SIG-M5 (cell line): ENCODE measurements at places on chromosomes 5 and 9.

- no peak for DNase-seq
Measured at GRCh38 chr9:115404311-115404710, 286.4 kb upstream of the TNC start.

DNA sequence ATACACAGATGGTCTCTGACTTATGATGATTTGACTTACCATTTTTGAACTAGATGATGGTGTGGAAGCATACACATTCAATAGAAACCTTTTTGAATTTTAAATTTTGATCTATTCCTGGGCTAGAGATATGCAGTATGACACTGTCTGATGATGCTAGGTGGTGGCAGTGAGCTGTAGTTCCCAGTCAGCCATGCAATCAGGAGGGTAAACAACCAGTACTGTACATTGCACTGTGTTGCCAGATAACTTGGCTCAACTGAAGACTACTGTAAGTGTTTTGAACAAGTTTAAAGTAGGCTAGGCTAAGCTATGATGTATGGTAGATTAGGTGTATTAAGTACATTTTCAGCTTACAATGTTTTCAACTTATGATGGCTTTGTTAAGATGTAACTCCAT lies 859.1 kb upstream of the ARRDC3 start:
- DNase-seq, result no peak

DNA sequence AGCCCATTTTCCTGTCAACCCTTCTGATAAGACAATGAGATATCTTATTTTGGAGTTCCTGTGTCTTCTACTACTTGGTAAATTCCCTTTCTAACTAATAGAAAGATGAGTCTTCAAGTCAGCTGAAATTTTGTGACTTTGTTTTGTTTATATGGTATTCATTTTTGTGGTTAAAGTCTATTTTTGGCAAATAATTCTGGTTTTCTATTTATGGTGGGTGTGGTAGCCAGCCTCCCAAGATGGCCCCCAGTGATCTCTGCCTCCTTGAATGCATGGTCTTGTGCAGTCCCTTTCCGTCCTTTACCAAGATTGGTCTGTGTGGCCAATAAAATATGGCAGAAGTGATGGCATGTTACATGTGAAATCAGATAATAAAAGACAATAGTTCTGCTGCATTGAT lies 91.5 kb downstream of the NR3C1 start:
- DNase-seq, result no peak

DNA sequence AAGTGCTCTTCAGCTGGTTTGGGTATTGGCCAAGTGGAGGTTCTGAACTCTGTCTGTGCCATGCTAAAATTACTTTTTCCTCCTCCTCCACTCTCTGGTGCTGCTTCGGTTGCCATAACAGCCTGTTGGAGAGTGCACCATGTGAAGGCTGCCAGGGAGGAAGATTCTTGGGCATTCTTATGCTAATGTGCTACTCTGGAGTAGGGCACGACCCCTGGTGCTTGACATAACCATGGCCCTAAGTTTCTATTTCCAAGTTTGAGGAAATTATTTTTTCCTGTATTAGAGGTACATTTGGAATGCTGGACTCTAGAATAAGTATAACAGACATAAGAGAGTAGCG lies 111.6 kb downstream of the ARHGAP26 start:
- DNase-seq, result no peak

DNA sequence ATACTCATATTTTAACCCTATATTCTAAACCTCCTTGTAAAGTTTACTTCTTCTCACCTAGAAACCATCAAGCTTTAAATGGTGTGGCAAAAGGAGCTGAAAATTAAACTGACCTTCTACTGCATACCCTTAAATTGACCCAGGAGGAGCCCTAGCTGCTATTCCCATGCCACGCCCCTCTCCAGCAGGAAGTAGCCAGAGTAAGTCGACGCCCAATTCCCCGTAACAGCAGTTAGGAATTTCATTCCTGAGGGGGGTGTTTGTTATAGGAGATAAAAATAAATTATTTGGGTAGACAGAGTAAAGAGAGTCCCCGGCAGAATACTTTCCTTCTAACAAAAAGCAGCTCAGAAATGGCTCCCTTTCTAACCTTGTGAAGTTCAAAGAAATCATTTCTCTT lies 111.8 kb upstream of the FAM174A start:
- no peak for DNase-seq

GRCh38 chr5:176880366-176881020 lies 18.7 kb downstream of the HK3 start:
- no peak for DNase-seq

GRCh38 chr5:106875591-106876297 lies 795.0 kb downstream of the EFNA5 start:
- no peak for DNase-seq

DNA sequence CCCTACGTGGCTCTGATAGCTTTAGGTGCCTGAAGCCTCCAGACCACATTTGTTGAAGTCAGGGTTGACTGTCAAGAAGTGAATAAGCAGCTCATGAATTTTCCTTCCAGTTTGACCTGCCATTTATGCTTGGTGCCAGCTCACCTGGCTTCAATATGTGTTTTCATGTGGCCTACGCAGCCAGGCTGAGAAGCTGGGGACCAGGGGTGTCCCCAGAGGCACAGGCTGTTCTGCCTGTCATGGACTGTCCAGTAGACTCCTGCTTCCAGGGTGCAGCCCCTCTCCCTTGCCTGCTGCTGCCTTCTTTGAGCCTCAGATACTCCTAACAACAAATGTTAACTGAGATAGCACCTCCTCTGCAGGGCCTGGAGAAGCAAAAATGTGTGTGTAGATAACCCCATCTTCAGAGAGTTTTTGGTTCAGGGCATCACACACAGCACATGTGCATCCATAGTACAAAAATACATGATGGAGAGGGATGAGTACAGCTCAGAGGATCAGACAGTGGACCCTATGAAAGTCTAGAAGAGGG lies 5.8 kb downstream of the TNFAIP8 start:
- DNase-seq, result no peak

GRCh38 chr5:177329883-177330282 lies 18.2 kb upstream of the MXD3 start:
- no peak for DNase-seq

- no peak for DNase-seq
Measured at GRCh38 chr9:130962418-130963316, 23.6 kb upstream of the FIBCD1 start.

DNA sequence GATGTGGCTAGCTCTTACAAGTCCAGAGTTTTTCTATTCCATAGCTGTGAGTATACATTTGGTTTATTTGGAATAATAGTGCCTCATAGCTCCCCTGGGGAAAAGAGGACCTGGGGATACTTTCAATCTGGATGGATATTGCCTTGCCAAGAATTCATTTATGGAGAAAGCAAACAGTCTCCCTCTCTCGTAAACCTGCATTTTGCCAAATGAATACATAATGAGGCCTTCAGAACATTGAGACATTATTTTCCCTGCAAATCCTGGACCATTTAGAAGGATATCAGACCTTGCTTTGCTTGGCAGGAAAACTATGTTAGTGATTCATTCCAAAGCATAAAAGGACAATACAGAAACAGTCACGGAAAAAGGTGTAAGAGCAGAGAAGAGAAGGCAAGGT lies 569.6 kb upstream of the BRINP1 start:
- no peak for DNase-seq

GRCh38 chr5:170484459-170484831 lies 19.4 kb upstream of the KCNIP1 start:
- DNase-seq, result no peak

- no peak for DNase-seq
Measured at GRCh38 chr9:111016426-111017045, 21.7 kb downstream of the LPAR1 start.

DNA sequence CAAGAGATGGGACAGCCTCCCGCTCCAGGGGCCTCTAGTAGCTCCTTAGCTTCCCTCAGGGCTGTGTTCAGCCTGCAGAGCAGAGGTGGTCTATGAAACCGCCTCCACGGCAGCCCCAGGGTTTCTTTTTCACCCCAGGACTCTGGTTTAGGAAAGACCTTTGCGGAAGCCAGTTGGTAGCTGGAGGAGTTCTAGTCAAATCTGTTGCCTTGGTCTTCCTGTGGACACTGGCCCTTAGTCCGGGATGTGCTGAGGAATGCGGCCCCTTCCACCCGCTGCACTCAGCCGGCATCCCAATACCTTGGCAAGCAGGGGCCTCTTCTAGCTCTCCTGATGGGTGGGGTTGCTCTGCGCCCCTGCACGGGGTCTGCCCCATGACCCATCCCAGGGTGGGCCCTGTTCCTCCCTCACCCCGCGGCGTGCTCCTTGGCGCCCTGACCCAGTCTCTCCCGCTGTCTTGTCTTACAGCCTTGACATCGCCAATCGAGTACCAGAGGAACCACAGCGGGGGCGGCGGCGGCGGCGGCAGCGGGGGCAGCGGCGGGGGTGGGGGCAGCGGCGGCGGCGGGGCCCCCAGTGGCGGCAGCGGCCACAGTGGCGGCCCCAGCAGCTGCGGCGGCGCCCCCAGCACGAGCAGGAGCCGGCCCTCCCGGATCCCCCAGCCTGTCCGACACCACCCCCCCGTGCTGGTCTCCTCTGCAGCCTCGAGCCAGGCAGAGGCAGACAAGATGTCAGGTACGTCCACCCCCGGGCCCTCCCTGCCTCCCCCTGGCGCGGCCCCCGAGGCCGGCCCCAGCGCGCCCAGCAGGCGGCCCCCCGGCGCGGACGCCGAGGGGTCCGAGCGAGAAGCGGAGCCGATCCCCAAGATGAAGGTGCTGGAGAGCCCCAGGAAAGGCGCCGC lies 94.3 kb upstream of the OTULINL start:
- no peak for DNase-seq

- no peak for DNase-seq
Measured at GRCh38 chr9:103661663-103662062, 432.4 kb upstream of the SMC2 start.

- no peak for DNase-seq
Measured at GRCh38 chr5:75051217-75051751, 1.1 kb downstream of the GCNT4 start.

DNA sequence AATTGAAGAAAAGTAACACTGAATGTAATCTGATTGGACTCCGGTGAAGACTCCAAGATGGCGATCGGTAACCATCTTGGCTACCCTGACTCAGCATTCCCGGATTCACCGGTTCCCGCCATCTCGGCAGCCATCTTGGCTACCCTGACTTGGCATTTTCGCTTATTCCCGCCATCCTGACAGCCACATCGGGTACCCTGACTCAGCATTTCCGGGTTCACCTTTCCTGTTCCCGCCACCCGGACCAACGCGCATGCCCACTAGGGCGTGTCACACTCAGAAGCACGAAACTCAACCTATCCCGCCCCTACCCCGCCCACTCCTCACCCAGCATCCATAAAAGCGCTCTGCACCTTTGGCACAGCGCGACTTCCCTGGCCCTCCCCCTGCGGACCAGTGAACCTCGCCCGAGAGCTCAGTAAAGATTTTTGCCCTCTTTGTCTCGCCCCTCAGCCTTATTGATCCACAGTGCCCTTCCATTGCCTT lies 17.2 kb downstream of the SPTLC1 start:
- no peak for DNase-seq

DNA sequence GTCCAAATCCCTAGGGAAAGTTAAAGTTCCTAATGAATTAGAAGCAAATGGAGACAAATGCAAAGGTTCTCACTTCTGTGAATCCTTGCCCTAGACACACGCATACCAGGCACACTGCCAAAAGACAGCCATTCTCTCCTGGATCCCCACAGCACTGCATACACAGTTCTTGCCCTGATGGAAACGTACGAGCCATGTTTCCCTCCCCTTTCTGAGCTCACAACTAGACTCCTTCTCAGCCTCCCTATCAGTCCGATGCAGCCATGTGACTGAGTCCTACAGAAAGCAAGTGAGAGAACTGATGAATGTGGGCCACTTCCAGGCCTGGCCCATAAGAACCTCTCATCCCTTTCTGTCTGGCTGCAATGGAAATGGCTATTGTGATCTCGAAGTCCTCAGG lies 92.0 kb downstream of the ZNF608 start:
- no peak for DNase-seq

DNA sequence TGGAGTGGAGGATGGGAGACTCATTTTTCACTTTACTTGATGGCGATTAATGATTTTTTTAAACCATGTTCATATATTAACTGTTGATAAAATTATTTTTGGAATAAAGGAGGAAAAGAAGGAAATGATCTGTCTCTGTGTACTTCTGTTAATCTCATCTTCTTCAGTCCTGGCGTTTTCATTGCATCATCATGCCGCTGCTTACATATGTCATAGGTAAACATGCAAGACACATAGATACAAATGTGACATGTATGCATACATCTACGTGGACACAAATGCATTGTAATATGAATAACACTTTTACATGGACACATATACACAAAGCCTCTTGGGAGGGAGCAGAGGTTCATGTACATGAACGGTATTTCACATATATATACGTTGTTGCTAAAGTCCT lies 10.0 kb downstream of the TMEM174 start:
- no peak for DNase-seq

- DNase-seq, result no peak
Measured at GRCh38 chr9:130891688-130892476, 4.7 kb downstream of the QRFP start.
